Left renal pelvis (tissue), 4 donors: ENCODE measurements at places on chromosomes 7 and 10.
A peak's percentile ranks its signal among the peaks of the same experiment; 100 is the strongest.

DNA sequence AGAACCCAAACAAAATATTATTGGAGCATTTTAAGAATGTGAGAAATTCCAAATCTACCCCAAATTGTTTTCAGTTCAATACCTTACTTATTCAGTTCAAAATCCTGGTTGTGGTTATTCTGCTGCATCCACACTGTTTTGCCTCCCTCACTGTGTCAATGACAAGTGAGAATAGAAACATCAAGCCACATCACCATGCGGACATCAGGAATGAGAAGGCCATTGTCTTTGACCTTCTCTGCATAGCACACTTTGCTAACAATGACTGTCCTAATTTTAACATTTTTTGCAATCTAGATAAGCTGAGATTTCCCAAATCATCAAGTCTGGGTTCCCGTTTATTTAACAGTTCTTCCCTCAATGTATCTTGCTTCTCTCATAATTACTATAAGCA is 93.7 kb downstream of the ELAPOR2 start:
- DNase-seq, result no peak

DNA sequence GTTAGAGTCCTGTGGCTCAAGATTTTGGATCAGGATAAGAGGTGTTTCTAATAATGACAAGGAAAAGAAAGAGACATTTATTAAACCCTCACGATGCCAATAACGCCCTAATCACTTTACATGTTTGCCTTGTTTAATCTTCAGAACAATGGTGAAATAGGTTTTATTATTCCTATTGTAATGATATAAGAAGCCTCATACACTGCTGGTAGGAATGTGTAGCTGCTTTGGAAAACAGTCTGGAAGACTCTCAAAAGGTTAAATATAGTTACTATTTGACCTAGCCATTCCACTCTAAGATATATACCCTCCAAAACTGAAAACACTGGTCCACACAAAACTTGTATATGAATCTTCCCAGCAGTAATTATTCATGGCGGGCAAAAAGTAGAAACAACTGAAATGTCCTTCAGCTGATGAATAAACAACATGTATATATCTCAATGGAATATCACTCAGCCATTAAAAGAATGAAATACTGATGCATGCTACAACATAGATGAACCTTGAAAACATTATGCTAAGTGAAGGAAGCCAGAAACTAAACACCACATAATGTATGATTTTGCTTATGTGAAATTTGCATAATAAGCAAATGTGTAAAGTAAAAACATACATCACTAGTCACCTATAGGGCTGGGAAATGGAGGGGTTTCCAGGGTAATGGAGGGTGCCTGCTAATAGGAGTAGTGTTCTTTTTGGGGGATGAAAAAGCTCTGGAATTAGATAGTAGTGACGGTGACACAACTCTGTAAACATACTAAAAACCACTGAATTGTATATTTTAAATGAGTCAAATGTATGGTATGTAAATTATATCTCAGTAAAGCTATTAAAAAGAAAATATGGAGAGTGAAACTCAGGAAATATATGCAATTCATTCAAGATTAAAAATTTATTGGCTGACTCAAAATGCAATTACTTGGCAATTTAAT is 76.9 kb upstream of the ANK3 start:
- no peak for DNase-seq

- no peak for DNase-seq
These were observed 590.0 kb downstream of the NRG3 start for GRCh38 chr10:82464966-82465365.

- DNase-seq, result no peak
These were observed 493 bp downstream of the ZMIZ2 start for GRCh38 chr7:44748948-44749731.

DNA sequence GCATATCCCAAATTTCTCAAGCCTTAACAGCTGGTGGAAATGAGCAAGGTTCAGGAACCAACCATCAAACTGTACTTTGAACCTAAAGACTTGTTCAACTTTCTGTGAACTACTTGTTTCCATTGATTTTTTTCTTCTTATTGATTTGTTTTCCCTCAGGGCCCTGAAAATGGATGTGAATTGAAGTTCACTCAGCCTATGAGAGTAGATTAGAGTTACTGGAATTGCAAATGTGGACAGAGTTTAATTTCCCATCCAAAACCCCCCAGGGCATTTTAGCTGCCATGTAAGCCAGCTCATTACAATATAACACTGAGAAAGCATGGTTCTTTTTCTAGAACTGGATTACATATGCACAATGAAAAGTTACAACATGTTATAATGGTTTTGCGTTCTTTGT is 1105.7 kb downstream of the REEP3 start:
- no peak for DNase-seq

GRCh38 chr7:44911911-44912310 is 26.6 kb upstream of the PURB start:
- DNase-seq, result no peak

- DNase-seq, result peak; percentile 23
These were observed 22.7 kb downstream of the SLC35G1 start for GRCh38 chr10:93916257-93917063.

DNA sequence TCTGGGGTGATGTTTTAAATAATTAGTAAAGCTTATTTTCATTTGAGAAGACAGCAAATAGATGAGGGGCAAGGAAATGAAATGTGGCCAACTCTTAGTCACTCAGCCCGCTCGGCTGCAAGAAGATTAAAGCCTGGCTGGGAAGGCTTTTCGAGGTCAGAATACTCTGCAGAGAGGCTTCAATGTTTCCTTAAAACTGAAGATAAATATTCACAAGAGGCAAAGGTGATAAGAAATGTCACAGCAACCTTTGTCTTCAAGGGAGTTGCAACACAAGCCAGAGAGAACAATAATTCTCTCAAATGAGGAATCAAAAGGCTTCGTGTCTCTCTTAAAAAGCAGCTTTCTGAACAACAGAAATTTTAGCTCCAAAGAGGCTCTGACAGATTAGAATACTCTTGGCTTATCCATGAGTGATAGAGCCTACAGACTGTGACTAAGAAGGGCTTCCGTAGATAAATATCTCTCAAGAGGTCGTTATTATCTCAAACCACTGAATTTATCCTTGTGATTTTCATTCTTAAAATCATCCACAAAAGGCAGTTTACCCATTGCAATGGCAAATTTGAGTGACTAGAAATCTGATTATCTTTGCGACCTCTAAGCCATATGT is 92.5 kb downstream of the KLF6 start:
- DNase-seq, result no peak

DNA sequence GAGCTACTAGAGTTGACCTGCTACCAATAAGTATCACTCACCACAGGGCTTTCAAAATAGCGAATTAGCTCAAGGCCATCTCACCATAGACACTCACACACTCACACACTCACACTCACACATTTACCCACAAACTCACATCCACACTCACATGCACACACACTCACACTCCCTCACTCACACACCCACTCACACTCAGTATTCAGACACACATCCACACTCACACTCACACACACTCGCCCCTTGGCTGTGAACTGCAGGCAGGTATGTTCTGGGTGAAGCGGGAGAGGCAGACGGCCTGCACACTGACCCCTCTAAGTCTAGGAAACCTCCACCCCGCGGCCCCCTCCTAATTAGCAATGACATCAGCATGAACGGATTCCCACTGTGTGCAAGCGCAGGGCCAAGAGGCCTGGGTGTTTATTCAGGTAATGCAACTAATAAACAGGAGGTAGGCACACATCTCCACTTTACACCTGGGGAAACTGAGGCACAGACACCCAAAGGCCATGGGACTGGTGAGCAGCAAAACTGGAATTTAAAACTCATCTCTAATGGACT is 94.6 kb downstream of the ADARB2 start:
- no peak for DNase-seq

DNA sequence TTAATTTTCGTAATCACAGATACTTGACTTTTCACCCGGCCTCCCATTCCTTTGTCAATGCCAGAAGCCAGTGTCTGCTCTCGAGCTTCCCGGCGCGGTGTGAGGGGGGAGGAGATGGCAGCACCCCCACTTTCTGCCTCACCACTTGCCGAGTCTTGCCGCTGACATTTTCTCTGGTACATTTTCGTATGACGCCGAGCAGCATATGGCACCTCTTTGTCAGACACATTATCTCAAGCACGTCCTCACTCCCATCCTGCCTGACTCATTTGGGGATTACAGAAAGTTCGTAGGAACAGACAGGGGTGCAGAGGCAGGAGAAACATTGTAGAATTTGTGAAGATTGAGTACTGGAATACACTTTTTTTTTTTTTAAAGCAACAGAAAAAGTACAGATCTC is 60.8 kb upstream of the SORCS3 start:
- DNase-seq, result no peak

GRCh38 chr10:24242562-24242961 is 33.6 kb downstream of the KIAA1217 start:
- no peak for DNase-seq

GRCh38 chr7:82433507-82433906 is 10.1 kb downstream of the CACNA2D1 start:
- no peak for DNase-seq

- DNase-seq, result no peak
These were observed 17.3 kb downstream of the FAM107B start for GRCh38 chr10:14757394-14757793.

DNA sequence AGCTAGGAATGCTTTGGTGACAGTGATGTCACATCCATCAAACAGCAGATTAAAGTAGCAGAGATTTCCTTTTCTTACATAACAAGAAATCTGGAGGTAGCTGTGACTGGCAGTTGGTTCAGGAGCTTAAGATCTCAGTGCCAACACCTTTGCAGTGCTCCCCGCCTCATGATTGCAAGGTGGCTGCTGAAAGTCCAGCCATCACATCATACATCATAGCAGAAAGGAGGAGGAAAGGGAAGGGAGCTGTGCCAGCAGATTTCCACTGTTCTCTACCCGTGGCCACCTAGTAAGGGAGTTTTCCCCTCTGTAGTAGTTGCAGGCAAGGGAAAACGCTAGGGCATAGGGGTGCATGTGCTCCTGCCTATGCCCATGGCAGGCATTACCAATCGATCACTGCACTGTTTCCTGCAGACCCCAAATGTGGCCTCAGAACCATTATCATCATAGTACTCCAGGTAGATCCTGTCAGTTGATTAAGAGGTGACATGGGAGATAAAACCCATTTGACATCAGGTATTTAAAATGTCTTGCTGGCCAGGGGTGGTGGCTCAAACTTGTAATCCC is 57.9 kb upstream of the GTF2IRD1 start:
- no peak for DNase-seq
